Muscle of leg (tissue), 16 donors: ENCODE measurements at places on chromosomes 11 and 22. TPM values are rescaled to one million over a fixed set of nuclear protein-coding genes. Genes with fewer than 3 reads are reported as not detected.
A peak's percentile ranks its signal among the peaks of the same experiment; 100 is the strongest.

DNA sequence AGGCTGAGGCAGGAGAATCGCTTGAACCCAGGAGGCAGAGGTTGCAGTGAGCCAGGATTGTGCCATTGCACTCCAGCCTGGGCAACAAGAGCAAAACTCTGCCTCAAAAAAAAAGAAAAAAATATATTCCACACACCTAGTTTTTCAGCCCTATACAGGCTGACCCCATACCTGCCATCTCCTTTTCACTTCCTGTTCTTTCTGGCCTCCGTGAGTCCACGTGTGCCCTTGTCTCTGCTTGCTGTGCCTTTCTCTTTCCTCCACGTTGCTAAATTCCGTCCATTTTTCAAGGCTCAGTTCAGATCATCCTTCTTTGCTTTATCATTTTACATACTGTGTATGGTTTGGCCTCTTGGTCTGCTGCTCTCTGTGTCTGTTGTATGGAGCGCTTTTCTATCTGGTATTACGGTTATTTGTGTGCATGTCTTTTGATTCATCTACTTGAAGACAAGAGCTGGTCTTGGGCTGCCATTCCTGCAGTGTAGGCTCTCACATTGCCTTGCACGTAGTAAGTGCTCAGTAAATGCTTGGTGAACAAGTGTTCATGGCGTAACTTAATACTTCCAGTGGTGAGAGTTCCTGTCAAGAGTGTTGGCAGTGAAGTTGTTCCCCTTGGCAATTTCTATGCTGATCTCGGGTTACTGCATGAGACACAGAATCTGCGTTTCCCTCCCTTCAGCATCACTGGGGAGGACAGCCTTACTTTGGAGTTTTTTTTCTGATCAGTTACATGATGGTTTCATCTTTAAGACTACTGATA, 57.5 kb downstream of the PTPRJ start:
- peak; percentile 56 for DNase-seq

The CAPN5 gene
- 12.1 TPM for polyA plus RNA-seq

DNA sequence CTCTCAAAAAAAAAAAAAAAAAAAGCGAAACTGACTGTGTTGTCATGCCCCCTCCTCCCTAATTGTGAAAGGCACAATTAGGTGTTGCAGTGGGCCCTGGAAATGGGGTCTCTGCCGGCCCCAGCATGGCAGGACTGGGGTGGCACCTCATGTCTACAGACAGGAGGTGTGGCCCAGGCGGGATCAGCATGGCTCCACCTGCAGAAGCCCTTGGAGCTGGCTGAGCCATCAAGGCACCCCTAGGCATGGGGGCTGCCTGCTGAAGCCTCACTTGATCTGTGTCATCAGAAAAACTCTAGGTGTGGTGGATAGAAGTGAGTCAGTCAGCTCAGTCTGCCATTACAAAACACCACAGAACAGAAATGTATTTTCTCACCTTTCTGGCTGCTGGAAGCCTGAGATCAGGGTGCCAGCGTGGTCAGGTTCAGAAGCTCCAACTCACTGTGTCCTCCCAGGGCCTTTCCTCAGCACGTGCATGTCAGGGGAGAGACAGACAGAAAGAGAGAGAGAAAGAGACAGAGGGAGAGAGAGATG, 10.1 kb upstream of the B4GALNT4 start:
- DNase-seq = no peak

DNA sequence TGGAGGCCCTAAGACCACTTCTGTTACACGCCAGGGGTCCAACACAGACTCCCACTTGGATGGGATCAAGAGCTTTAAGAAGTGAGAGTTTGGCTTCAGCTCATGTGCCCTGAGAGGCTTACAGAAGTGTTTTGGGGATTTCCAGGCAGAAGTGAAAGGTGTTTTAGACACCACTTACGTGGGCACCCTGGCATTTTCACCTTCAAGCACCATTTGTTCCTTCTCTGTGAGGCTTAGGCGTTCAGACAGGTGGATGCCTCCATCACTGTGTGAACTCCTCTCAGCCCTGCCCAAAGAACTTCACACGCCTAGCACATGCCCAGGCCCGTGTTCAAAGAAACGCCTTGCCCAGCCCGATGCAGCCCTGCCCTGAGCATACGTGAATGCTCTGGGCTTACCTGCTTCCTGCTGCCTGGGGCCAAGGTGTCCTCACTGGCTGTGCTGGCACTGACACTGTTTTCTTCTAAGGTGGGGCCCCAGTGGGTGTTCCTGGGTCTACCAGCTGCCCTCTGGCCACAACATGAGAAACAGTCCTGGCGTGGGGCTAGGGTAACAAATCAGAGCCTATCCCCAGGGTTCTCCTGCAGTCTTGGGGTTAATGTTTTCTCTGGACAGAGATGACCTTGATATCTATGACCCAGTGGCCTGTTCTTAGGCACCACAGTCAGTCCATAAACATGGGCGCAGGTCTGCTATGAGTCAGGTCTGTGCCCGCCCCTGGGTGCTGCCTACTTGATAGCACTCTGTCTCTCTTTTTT, 34.0 kb downstream of the AMPD3 start:
- DNase-seq = no peak

DNA sequence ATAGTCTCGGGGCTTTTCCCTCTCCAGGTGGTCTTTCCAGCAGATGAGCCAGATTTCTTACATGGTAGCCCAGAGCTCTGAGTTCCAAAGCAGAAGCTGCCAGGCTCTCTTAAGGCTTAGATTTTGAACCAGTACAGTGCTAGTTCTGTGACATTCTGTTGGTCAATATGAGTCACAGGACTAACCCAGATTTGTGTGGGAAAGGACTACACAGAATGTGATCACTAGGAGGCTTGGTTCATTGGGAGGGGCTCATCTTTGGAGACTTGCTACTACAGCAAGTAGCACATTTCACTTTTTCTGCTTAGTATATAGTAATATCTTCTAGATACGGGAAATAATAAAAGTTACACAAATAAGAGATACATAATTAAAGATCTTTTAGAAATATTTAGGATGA, 24.1 kb downstream of the RNF214 start:
- DNase-seq = no peak

- no peak for DNase-seq
Measured at GRCh38 chr11:17294033-17294432, 17.5 kb downstream of the NUCB2 start.

The RGL4 gene
- polyA plus RNA-seq = 2.1 TPM

The FGF3 gene
- polyA plus RNA-seq = not detected

GRCh38 chr22:35051013-35051535, 14.9 kb upstream of the ISX start:
- no peak for DNase-seq
